ENCODE measurements at places on chromosomes 2 and 18.

- no peak for DNase-seq
These were observed 310.5 kb downstream of the PTPRM start for GRCh38 chr18:7877609-7878008.

GRCh38 chr2:50443288-50443687 is 588.6 kb downstream of the NRXN1 start:
- no peak for DNase-seq

DNA sequence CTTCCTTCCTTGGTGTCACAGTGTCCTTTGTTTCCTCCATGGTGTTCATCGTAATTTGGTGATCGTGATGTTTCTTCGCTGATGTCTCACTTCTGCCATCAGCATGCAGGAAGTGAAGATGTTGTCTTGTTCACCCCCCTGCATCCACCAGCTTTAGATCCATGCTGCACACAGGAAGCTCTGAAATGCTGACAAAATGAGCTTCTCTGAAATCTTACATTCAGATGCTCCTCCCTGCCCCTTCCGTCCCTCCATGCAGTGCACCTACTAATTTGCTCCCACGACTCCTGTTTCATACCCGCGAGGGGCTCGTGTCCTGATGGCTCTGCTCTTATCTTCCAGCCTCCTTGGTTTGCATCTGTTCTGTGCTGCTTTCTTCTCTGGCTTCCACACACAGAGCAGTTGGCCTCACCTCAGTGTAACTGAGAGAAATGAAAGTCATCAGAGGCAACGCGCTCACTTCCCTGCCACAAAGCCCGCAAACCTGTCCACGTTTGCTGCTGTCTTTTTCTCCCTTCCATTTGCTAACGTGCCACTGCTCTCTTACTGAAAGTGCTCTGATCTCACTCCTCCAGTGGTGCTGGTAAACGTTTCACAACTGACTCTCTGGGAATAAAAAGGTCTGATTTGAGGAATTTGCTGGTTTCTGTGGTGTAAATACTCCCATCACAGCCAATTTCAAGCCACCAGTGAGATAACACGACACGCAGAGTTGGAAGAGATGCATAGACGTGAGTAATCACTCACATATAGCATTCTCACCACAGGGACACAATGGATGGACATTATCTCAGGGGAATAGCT is 41.0 kb upstream of the MGAT4A start:
- DNase-seq, result peak; percentile 29

GRCh38 chr2:143603035-143603655 is 473.9 kb downstream of the ARHGAP15 start:
- no peak for DNase-seq

- DNase-seq, result no peak
These were observed 100.7 kb downstream of the NUP35 start for GRCh38 chr2:183224948-183225347.

DNA sequence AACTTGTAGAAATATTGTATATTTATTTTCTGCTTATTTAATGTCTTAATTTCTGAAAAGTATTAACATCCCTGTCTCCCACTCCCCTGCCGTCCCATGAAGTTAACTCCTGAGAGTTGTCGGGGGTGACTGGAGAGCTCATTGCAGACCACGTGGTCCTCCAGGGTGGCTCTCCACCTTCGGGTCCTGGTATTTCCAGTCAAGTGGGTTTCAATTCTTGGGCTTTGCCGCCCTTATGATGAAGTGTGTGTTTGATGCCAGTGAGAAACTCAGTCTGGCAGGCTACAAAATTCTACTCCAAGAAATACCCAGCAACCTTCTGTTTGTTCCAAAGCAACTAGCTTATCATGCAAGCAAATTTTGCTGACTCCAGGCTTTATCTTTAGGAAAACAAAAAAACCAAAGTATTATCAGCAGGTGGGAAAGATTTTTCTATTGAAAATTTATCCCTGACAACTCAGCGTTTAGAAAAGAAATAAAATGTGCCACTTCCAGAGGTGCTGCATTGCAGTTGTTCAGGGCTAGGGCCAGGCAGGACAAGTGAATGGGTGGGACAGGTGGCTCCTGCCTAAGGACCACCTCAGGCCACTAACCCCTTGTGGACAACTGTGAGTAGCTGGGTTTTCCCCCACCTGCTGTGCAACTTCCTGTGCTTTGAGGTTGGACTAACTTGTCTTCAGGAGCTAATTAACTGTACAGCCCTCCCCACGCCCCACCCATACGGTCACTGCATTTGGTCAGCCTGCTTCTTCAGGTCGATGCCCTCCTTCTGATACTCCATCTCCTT is 46.6 kb downstream of the BCL2L11 start:
- DNase-seq, result no peak

- no peak for DNase-seq
These were observed 52.6 kb upstream of the ACMSD start for GRCh38 chr2:134785659-134786430.

DNA sequence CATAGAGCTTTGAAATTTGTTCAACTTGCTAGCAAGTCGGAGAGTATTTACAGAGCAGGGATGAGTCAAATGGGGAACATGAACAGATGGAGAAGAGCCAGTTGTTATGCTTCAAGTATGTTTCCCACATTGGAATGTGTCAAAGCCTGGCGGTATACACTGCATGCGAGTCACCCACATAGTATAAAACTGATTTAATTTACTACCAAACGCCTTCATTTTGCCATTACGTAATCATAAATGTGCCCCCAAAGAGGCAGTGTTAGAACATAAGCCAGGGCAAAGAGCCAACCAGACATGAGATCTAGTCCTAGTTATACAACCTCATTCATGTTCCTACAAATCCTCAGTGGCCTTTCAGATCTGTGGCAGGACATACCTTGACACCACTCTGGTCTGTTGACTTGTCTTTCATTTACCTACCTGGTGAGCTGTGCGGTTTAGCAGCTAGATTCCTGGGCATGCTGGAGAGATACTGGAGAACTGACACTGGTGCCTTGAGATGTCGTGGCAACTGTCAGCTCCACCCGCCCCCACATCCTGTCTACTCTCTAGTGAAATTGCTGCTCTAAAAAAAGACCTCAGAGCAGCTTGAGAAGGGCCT is 21.7 kb upstream of the NRP2 start:
- DNase-seq, result no peak

DNA sequence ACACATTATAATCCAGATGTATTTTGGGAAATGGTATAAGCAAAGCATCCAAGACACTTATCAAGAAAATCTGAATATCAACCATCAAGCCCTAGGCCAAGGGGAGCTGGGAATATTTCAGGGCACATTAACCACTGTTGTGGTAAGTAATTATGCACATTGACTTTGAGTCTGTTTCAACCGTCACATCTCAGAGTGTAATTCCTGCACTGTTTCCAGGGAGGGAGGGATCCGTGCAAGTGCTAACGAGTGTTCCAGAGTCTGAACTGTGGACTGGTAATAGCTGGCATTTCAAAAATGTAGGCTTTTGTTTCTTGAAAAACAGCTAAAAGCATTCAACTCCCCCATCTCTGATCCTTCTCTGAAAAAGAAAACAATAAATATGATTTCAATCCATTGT is 681.6 kb downstream of the BCL11A start:
- no peak for DNase-seq

DNA sequence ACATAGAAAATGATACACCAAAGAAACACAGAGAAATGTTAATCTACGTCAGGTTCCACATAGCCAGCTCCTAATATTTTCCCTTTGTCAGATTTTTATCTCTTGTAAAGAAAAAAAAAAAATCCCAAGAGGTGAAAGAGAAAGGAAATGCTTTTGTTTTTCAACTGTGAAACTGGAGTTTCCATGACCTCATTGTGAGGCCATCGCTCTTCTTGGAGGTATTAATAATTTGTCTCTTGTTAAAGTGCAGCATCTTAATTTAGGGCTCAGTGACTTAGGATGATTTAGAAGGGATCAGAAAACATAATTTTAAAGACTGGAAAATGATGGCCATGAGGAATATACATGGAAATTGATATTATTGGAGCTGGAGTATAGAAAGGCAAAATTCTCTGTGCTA is 21.7 kb downstream of the ARHGAP28 start:
- DNase-seq, result no peak

GRCh38 chr2:70126413-70126812 is 39.1 kb downstream of the PCBP1 start:
- no peak for DNase-seq

DNA sequence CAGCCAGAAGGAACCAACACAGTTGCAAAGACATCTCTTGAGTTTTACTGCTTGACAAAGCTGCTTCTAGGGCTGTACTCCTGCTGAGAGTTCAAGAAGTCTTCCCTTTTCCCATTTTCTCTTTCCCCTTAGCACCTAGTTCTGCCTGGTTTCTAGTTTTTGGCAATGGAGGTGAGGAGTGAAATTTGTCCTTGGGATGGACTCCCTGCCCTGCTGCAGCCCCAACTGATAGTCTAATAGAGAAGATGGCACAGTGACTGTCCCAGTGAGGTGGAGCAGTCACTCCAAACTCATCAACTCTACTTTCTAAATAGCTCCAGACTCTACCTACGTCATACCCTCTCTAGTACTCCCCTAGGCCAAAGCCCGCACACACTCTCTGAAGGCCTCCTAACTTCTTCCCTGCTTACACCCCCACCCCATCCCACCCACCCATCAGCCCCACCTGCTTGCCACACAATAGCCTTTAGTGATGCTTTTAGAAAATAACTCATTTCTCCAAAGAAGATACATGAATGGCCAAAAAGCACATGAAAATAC is 164.4 kb downstream of the DDX1 start:
- no peak for DNase-seq

DNA sequence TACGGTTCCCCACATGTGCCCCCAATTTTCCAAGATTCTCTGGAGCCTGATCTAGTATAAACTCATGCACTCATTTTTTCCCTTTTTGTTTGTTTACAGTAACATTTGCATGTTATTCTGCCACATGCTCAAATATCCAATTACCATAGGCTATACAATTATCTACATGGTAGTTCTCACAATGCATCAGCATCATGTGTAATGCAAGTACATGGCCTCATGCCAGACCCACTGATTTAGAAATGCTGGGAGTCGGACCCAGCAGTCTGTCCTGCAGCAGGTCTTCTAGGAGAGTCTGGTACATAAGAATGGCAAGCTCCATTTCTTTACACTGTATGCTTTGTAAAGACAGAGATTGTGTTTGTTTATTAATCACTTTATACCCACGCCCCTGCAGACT is 107.7 kb downstream of the CBLN2 start:
- no peak for DNase-seq

GRCh38 chr18:63346031-63346430 is 21.0 kb downstream of the KDSR start:
- no peak for DNase-seq

DNA sequence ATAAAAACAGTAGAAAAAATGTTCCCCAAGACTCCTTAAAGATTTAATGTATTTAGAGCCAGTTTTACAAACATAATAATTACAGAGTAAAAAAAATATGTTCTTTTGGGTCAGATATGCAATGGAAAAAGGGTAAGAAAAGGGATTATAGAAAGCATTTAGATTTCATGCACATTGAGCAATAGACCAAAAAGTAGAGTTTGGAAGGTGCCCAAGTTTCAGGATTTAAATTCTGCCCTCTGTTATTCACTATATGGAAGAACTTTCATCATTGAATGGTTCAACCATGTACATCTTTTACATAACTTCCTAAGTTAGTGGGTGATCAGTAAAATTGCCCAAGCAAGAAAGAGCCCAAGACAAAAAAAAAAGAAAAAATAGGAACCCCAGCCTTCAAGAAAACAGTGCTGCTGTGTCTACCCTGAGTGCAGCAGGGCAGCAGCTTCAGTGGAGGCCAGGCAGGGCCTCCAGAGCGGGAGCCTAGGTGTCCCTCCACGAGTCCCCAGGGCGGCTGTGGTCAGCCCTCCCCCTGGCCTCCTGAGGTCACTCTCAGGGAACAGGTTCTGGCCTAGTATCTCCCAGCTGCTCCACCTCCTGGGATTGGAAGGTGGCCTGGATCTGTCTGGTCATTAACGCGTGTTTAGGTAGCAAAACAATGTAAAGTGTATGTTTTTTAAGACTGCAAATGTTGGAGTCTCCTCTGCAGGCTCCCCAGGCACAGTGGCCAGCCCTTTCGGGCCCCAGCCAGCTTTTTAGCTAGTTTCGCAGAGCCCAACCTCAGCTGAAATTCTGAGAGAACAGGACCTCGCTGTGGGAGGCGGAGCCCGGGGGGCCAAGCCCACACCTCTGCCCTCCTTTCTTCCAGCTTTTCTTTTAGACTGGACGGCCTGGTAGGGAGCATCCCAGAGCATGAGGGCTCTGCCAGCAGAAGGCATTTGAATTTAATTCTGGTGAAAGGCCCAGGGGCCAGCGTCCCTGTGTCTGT is 77.3 kb downstream of the TEX51 start:
- DNase-seq, result no peak

- no peak for DNase-seq
These were observed 57.6 kb downstream of the SLC4A3 start for GRCh38 chr2:219684721-219685689.

- DNase-seq, result no peak
These were observed 1.3 kb downstream of the RASGRP3 start for GRCh38 chr2:33477473-33478468.

- DNase-seq, result no peak
These were observed 11.0 kb downstream of the UBE2E3 start for GRCh38 chr2:180991361-180991760.

DNA sequence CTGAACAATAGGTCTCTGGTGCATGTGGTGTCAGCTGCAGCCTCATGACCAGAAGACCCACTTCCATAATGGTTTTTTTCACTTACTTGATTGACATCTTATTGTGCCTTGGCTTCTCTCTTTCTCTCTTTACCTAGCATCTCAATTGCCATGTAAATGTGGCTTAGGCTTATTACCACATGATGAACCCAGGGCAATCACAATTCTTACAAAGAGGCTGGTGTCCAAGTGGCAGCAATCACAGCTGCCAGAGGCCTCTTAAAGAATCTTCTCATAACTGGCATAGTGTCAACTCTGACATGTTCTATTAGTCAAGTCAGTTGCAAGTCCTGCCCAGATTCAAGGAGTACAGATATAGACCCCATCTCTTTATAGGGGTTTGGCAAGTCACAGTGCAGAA is 1224.8 kb downstream of the SUCLG1 start:
- no peak for DNase-seq

DNA sequence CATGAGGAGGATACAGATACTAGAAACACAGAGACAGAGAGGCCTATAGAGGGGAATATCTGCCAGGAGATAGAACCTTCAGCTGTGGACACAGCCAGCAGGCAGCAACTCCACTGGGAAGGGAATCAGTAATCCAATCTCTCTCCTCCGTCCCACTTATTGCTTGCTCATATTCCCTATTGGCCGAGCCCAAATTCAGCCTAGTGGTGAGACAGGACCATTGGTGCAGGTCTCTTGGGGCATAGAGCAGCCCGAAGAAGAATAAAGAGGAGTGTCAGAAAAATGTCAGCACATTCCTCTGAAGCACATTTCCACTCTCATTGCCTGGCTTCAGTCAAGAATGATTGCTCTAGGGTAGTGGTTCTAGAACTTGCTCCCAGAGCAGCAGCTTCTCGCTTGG is 1091.5 kb upstream of the GYPC start:
- no peak for DNase-seq

- no peak for DNase-seq
These were observed 68.0 kb upstream of the ZNF236 start for GRCh38 chr18:76754351-76754750.

- DNase-seq, result no peak
These were observed 76.1 kb downstream of the MBP start for GRCh38 chr18:77056344-77057005.
